NCI-H2081 treated with DMSO at 0.1 percent for 48 hours (cell line): ENCODE measurements at places on chromosomes 16 and 17.

GRCh38 chr16:12062343-12063003 lies 85.9 kb downstream of the SNX29 start:
- no peak for DNase-seq

- DNase-seq, result no peak
Measured at GRCh38 chr17:48510761-48511604, 19.8 kb downstream of the HOXB1 start.

DNA sequence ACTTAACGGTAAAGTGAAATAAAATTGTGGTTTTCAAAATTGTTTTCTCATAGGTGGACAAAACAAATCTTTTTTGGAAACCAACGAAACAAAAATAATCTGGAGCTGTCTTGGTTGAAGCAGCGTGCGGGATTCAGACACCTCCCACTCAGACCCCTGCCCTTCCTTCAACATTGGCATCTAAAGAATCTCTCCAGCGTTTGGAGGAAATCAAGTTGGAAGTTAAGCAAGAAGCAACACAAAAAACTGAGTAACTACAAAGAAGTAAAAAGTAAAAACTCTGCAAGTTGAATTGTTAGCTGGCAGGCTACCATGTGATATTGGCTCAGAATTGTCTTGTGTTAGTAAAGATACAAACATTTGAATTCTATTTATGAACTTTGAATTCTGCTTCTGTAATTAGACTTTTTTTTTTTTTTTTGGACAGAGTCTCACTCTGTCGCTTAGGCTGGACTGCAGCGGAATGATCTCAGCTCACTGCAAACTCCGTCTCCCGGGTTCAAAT lies 361.0 kb upstream of the PMFBP1 start:
- DNase-seq, result no peak

DNA sequence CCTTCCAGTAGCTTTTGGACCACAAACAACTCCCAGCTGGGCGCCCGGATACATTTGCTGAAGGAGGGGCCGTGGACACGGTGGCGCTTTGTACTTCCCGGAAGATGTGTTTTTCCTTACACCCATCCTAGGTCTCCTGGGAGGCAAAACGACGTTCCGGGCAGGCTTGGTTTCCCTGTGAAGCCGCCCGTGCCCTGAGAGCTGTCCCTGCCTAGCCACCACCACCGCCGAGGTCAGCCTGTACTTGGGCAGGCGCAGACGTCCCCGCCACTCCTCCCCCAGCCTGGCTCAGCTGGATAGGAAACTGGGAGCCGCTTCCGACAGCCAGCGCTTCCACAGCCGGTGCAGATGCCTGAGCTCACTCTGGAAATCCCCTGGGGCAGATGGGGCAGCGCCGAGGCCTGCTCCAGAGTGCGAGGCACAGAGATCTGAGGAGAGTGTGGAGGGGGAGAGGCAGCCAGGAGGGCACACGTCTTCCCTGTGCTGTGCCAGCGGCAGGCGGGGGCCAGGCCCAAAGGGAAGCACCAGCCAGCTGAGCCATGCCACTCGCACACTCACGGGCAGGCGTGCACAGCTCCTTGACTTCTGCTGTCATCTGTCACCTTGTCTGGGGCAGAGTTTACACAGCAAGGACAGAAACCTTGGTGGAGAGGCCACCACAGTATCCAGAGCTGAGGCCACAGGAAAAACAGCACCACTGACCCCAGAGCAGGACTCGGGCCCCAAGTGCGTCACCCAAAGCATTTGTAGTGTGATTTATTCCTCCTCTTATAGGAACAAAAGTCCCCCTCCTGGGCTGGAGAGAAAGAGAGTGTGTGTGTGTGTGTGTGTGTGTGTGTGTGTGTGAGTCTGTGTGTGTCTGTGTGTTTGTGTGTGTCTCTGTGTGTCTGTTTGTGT lies 3.0 kb downstream of the RHBDF2 start:
- no peak for DNase-seq

- no peak for DNase-seq
Measured at GRCh38 chr17:38690386-38690785, 14.7 kb upstream of the MLLT6 start.

DNA sequence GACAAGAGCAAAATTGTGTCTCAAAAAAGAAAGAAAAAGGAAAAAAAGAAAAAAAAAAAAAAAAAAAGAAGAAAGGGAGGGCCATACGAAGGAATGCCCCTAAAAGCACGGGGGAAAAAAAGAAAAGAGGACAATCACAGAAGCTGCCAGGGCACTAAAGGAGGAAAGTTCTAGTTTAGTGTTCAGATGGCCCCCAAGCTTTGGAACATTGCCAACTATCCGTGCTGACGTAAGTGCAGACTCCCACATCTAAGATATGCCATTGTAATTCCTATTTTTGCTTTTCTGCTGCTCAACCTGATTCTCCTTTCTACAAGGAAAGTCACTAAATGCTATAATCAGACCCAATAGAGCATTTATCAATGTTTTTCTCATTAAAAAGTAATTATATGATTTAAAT lies 842.1 kb downstream of the KCNJ2 start:
- DNase-seq, result no peak

DNA sequence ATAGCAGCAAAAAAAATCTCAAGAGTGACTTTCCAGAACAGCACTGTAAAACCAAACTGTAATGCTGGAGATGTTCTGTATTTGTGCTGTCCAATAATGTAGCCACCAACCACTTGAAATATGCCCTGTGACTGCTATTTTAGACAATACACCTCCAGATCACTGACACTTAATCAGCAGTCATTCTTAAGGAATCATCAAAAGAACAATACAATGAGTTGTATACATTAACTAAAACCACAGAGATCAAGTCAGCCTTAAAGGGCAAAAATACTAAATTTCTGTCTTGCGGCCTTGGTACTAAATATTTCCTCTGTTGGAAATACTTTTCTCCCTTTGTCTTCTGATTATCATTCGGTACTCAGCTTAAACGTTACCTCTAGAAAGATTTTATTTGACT lies 33.6 kb upstream of the ANKFY1 start:
- no peak for DNase-seq

GRCh38 chr16:4075534-4075933 lies 40.7 kb downstream of the ADCY9 start:
- DNase-seq, result no peak

DNA sequence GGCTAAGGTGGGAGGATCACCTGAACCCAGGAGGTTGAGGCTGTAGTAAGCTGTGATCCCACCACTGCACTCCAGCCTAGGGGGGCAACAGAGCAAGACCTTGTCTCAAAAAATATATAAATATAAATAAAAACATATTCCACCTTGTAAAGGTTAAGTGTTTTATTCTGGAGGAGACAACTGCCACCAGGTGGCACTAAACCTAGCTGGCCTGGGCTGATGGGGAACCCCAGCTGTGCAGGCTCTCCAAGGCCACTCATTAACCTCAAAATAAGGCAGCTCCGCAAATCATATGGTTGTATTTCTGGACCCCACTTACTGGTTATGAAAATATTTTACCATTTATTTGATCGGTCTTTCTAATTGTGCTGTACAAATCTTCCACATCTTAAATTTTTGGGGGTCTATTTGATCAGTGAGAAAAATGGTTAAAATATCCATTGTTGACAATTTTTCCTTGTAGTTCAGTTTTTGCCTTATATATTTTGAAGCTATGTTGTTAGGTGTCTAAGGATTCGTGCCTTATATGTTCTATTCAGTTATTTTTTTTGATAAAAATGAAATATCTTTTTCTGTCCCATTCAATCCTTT lies 8.5 kb upstream of the ICAM2 start:
- DNase-seq, result no peak

GRCh38 chr16:54110016-54110981 lies 176.3 kb downstream of the IRX3 start:
- no peak for DNase-seq

DNA sequence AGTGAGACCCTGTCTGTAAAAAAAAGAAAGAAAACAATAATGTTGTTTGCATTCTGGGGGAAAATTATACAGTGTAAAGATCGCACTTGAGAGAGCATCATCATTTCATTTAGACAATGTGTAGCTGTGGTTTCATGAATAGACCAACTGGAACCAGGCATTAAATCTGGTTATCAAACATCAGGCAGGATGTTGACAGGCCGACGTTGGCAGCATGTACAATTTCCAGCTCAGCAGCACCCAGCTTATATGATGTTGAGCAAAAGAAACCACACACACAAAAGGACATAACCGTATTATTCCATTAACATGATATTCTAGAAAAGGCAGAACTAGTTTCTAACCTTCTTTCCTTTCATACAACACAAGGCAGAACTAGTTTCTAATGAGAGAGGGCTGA lies 5.8 kb downstream of the MARVELD3 start:
- peak; percentile 27 for DNase-seq

- DNase-seq, result no peak
Measured at GRCh38 chr16:85557971-85558657, 55.0 kb upstream of the GSE1 start.

DNA sequence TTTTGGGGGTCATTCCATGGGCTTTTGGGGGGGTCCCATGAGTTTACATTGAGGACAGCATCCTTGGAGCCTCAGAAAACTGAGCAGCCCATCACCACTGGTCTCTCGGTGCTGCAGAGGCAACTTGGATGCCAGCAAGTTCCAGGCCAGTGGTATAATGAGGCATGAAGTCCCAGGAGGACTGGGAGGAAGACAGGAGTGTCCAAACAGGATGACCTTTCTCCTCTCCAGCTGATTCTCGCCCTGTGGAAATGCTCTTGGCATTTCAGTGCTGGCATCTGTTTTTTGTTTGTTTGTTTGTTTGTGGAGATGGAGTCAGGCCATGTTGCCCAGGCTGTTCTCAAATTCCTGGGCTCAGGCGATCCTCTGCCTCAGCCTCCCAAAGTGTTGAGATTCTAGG lies 347.6 kb downstream of the SNX29 start:
- DNase-seq, result no peak

DNA sequence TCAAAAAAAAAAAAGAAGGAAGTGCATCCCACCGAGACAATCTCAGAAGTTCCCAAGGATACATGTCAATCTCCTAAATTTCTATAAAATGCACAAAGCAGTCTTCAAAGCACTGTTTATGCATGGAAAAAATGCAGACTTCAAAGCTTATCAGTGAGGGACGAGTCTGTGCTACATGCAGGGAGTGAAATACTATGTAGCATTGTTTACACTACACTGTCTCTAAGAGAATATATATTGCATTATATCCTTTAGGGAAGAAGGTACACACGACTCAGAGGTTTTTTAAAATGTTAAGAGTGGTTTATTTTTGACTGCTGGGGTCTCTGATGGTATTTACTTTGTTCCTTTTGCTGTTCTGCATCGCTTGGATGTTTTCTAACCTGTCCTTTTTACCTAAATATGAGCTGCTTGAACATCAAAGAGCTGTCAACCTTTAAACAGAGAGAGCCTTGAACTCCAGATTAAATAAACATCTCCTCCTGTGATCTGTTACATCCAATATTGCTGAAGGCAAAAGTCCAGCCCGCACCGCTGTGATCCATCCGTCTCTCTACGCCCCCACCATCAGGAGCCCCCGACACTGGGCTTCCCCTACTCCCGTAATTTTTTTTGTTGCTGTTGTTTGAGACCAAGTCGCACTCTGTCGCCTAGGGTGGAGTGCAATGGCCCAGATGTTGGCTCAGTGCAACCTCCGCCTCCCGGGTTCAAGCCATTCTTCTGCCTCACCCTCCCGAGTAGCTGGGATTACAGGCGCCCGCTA lies 1.4 kb downstream of the FBXO31 start:
- DNase-seq, result no peak

DNA sequence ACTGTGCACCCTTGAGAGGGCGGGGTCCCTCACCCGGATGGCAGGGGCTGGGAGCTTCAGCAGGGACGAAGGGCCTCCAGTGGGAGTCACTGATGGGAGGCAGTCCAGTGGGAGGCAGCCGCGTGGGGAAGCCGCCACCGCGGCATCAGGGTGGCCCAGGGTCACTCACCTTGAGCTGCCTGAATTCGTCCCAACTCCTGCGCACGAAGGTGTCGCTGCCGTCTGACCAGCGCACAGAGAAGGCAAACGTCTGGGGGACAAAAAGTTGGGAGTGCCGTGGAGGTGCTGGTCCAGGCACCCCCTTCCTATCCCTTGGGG lies 540 bp downstream of the NOXO1 start:
- no peak for DNase-seq

- no peak for DNase-seq
Measured at GRCh38 chr17:44287651-44288050, 19.7 kb upstream of the SLC4A1 start.

DNA sequence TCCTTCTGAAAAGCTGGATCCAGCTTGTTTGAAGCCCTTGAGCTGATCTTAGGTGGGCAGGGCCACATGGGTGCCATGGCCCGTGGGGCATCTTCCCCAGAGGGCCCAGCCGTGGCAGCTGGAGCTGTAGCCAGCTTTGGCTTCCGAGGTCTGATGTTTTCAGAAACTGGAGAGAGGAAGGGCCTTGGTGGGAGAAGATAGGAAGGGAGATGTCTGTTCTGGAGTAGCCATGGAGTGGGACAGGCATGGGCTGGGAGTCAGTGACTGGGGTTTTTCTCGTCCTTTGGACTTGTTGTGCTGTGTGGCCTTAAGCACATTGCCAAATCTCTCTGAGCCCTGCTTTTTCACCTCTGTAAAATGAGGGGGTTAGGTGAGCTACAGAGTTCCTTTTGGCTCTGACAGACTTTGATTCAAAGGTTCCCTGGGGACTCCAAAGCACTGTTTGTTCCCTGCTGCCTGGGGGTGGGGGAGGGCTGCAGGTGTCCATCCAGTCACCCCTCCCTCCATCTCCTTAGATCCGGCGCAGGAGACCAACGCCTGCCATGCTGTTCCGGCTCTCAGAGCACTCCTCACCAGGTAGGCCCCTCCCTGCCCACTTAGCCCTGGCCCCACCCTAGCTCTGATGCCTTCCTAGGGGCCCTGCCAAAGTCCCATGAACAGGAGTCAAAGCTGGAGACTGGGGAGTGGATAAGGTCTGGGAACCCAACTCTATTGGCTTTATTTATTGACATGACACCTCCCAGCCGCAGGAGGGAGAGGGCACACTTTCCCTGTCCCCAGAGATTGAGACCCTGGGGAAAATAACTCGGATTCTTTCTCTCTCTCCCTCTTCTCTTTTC lies 2.1 kb downstream of the PPP1R1B start:
- DNase-seq, result no peak

DNA sequence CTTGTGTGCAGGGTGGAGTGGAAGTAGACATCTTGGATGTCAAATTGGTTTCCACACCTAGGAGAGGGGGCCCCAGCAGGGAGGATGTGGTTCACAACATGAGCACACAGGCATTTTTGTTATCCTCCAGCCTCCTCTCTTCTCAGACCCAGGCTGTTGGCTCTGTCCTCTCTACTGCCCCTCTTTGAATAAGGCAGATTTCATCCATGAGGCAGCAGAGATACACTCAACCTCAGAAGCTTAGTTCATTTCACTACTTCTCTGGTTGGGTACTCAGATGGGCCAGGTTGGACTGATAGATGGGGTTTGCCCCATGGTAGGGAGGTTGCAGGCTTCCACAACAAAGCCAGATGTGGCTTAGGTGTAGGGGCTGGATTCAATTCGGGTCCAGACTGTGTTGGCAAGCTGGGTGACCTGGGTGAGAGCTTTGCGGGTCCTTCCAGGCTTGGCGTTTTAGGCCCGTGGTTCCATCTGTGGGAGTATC lies 22.2 kb upstream of the NFATC3 start:
- DNase-seq, result no peak

GRCh38 chr16:15434425-15435215 lies at the start of gene BMERB1:
BMERB1 (plus strand) TSS chr16:15434588; CDS start chr16:15434654, 66 bp downstream.
- DNase-seq, result no peak
